ENCODE measurements at places on chromosomes 1 and 21.
A peak's percentile ranks its signal among the peaks of the same experiment; 100 is the strongest.

GRCh38 chr1:185170291-185170848, 13.4 kb downstream of the SWT1 start:
- no peak overlapping the region for H3K27ac ChIP-seq
- no peaks in the 10 kb centered on the region for H3K4me1 ChIP-seq
- no peak overlapping the region for H3K4me3 ChIP-seq
- H3K27me3 ChIP-seq, result no peaks in the 10 kb centered on the region
- peak; percentile 50 for DNase-seq

- H3K36me3 ChIP-seq, result no peaks in the 10 kb centered on the region
- no peak overlapping the region for H3K27ac ChIP-seq
- no peak overlapping the region for H3K4me3 ChIP-seq
- no peaks in the 10 kb centered on the region for H3K27me3 ChIP-seq
These were observed 53.2 kb upstream of the RAB4A start for GRCh38 chr1:229217716-229218115.

- H3K4me1 ChIP-seq, result no peaks in the 10 kb centered on the region
- no peak overlapping the region for H3K27ac ChIP-seq
- DNase-seq, result no peak
- H3K36me3 ChIP-seq, result peaks cover under 1% of the 10 kb centered on the region
- no peaks in the 10 kb centered on the region for H3K27me3 ChIP-seq
These were observed 1.7 kb upstream of the SFN start for GRCh38 chr1:26861286-26861701.

DNA sequence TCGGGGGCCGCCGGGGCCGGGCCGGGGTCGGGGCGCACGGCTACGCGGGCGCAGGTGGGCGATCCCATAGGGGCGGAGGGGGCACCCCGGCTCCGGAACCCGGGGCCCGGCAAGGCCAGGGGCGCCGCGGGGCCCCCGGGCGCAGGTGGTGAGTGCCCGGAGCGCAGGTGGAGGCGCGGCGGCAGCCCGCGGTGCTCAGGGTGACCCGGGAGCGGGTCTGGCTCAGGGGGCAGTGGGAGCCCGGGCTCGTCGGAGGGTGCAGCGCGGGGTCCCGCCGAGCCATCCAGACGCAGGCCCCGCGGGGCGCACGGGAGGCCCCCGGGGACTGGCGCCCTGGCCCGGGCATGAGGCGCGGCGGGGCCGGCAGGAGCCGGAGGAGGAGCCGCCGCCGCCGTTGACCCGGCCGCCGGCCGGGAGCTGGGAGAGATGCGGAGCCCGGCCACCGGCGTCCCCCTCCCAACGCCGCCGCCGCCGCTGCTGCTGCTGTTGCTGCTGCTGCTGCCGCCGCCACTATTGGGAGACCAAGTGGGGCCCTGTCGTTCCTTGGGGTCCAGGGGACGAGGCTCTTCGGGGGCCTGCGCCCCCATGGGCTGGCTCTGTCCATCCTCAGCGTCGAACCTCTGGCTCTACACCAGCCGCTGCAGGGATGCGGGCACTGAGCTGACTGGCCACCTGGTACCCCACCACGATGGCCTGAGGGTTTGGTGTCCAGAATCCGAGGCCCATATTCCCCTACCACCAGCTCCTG, 489 bp downstream of the CELSR2 start:
- H3K27me3 ChIP-seq, result no peaks in the 10 kb centered on the region
- H3K27ac ChIP-seq, result peak overlapping the region; percentile 31
- no peak for DNase-seq
- no peaks in the 10 kb centered on the region for H3K36me3 ChIP-seq
- H3K4me1 ChIP-seq, result peaks cover 29% of the 10 kb centered on the region

DNA sequence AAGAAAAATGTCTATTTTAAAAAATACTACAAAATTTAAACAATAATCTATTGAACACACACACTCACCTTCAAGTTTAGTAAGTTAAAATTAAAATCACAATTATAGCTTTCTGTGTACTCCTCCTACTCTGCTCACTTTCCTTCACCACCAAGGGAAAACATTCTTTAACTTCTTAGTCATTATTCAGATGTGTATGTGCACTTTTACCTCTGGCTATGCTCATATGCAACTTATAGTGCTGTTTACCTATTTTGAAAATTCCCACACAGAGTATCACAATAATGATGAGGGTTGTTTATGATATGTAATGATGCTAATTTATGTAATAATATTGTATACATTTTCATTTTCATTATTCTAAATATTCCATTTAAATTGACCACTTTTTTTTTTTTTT, 661.4 kb downstream of the MRPL39 start:
- no peak for DNase-seq
- no peak overlapping the region for H3K27ac ChIP-seq
- no peaks in the 10 kb centered on the region for H3K36me3 ChIP-seq
- no peak overlapping the region for H3K4me3 ChIP-seq
- H3K27me3 ChIP-seq, result no peaks in the 10 kb centered on the region
- H3K4me1 ChIP-seq, result no peaks in the 10 kb centered on the region

GRCh38 chr21:41711416-41712007, 55.3 kb downstream of the RIPK4 start:
- H3K4me1 ChIP-seq, result no peaks in the 10 kb centered on the region
- H3K27ac ChIP-seq, result peak overlapping the region; percentile 32

GRCh38 chr1:178862416-178862815, 8.5 kb downstream of the ANGPTL1 start:
- no peaks in the 10 kb centered on the region for H3K27me3 ChIP-seq
- no peaks in the 10 kb centered on the region for H3K36me3 ChIP-seq
- H3K27ac ChIP-seq, result no peak overlapping the region
- H3K4me1 ChIP-seq, result no peaks in the 10 kb centered on the region

- H3K4me1 ChIP-seq, result peaks cover 14% of the 10 kb centered on the region
- H3K36me3 ChIP-seq, result no peaks in the 10 kb centered on the region
- peak; percentile 26 for DNase-seq
- H3K4me3 ChIP-seq, result no peak overlapping the region
- H3K27ac ChIP-seq, result no peak overlapping the region
These were observed 109.8 kb downstream of the ETS2 start for GRCh38 chr21:38915546-38915945.

DNA sequence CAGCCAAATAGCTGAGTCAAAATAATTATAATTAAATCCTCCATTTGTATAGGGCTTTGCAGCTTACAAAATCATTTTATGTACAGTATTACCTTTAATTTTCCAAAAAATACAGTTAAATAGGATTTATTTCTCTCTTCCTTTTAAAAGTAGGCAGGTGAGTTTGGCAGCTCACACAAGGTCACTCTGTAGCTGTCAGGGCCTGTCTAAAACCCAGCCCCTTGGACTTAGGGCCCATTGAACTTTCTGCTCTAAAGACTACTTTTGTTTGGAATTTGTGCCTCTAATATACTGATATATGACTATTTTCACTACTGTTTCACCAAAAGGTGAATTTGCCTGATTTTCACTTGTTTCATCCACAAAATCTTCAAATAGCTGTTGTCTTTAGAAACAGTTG, 10.3 kb downstream of the ROR1 start:
- H3K4me3 ChIP-seq, result no peak overlapping the region
- H3K27me3 ChIP-seq, result no peaks in the 10 kb centered on the region
- H3K36me3 ChIP-seq, result no peaks in the 10 kb centered on the region
- H3K27ac ChIP-seq, result no peak overlapping the region
- H3K4me1 ChIP-seq, result no peaks in the 10 kb centered on the region

GRCh38 chr21:41359286-41359685, 2.5 kb upstream of the MX2 start:
- no peak for DNase-seq
- no peaks in the 10 kb centered on the region for H3K27me3 ChIP-seq
- H3K36me3 ChIP-seq, result no peaks in the 10 kb centered on the region
- H3K4me3 ChIP-seq, result no peak overlapping the region
- H3K4me1 ChIP-seq, result no peaks in the 10 kb centered on the region

- H3K27ac ChIP-seq, result no peak overlapping the region
- DNase-seq, result no peak
These were observed 220.3 kb downstream of the GRIK1 start for GRCh38 chr21:29719521-29719920.

DNA sequence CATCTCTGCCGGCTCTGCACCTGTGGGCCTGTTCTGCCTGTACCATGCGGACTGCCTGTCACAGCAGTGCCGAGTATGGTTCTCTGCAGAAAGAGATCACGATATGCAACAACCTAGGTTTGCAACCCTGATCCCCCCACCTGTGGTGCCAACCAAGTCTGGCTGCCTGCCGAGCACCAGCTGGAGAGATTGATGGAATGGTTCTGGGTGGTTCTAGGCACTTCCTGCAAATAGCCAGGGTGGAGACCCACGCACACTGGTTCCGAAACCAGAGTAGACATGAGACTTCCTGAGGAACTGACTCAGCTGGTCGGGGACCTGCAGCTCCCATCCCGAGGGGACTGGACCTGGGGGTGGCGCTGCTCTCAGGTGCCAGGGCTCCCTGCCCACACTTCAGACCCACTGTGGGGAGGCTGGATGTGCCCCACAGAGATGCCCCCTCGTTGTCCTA, 5.4 kb downstream of the TPRG1L start:
- DNase-seq, result no peak
- no peaks in the 10 kb centered on the region for H3K27me3 ChIP-seq
- no peak overlapping the region for H3K4me3 ChIP-seq
- H3K27ac ChIP-seq, result no peak overlapping the region
- no peaks in the 10 kb centered on the region for H3K36me3 ChIP-seq

DNA sequence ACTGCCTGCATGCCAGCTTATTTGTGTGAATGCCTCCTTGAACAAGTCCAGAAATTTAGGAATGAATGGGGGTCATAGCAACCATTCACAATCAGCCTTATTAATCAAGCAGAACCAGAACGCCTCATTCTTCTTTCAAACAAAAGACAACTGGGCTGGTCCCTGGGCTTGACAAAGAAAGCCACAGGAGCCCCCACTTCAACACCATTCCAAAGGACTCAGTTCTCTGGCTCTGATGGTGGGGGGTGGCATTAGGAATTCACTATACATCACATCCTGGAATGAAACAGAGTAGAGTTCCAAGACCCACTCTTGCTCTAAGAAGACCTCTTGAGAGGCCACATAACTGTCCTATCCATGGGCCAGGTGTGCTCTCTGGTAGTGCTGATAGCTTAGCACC, 186.6 kb upstream of the ST6GALNAC5 start:
- DNase-seq, result no peak
- H3K4me1 ChIP-seq, result no peaks in the 10 kb centered on the region
- no peak overlapping the region for H3K4me3 ChIP-seq
- H3K36me3 ChIP-seq, result no peaks in the 10 kb centered on the region
- H3K27ac ChIP-seq, result no peak overlapping the region

- DNase-seq, result no peak
- no peak overlapping the region for H3K27ac ChIP-seq
- no peaks in the 10 kb centered on the region for H3K4me1 ChIP-seq
These were observed 177.3 kb upstream of the LYPLAL1 start for GRCh38 chr1:218996362-218996761.
